ENCODE measurements at places on chromosomes 3 and 15.

- no peak for DNase-seq
These were observed 130.6 kb upstream of the SEMA6D start for GRCh38 chr15:47586653-47587224.

GRCh38 chr3:194283221-194284006 lies 67.7 kb downstream of the CPN2 start:
- DNase-seq, result no peak

GRCh38 chr15:48796930-48797329 lies 13.9 kb downstream of the CEP152 start:
- no peak for DNase-seq

- no peak for DNase-seq
These were observed 748.5 kb upstream of the CBLB start for GRCh38 chr3:106617276-106617675.

GRCh38 chr3:108415661-108416060 lies 94.7 kb downstream of the MYH15 start:
- no peak for DNase-seq

- no peak for DNase-seq
These were observed 3.7 kb downstream of the IQSEC1 start for GRCh38 chr3:13069495-13069894.

DNA sequence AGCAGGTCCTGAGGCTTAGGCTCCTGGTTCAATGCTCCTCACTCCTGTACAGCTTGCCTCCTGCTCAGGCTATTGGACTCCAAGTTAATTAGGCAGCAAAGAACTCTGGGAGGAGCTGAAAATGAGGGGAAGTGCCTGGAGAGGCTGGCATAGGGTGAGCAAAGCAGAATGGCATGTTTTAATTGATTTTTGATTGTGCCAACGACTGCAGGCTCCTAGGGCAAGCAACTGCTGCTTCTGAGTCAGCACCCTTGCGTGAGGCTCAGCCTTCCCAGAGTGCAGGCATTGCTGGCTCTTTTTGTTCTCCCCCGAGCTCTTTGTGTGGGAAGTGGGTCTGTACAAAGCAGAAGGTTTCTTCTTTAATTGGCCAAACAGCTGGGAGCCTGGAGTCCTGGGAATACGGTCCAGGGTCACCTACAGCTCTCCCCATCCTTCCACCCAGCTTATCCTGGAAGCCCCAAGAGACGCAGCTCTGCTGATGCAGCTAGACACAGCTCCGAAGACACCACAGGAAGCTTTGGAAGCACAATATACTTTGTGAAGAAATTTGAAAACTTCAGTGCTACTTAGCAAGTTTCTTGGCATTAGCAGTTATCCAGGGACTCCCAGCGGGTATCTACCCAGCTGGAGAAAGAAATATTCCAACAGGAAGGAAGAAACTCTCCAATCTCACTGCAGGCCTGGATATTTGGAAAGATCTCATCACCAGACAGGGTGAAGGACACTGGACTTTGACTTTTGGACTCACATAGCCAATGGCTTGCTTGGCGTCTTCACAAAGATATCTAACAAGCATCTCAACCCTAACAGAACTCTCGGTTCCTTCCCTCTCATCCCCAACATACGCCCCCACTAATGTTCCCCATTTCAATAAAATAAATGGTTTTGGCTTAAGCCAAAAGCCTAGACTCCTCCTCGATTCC lies 76.8 kb downstream of the BDH1 start:
- DNase-seq, result no peak

DNA sequence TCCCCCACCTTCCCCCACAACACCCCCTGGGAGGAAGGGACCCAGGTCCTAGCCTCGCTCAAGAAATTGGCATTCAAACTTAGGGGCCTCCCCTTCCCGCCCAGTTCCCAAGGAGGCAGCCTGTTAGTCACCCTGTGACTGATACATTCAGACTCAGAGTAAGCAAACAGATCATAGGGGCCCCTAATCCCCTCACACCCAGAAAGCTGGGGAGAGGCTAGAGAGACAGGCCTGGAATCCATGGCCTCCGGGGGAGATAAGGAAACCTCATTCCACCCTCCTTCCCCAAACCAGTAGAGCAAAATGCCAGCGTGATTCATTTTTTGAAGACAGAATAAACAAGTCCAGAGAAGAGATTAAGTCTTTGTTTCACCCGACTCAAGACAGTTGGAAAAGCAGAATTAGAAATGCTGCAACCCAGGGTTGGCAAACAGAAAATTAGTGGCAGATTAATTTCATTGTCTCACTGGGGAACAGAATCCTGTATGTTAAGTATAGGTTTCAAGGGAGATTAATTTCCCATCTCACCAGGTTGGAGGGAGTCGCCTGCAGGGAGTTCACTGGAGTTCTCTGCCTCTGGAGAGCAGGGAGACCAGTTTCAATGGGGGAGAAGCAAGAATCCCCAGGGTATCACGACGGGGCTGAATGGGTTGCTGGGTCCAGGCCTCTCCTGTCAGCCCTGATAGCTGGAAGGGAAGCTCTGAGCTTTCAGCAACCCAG lies 268.3 kb downstream of the UACA start:
- no peak for DNase-seq

DNA sequence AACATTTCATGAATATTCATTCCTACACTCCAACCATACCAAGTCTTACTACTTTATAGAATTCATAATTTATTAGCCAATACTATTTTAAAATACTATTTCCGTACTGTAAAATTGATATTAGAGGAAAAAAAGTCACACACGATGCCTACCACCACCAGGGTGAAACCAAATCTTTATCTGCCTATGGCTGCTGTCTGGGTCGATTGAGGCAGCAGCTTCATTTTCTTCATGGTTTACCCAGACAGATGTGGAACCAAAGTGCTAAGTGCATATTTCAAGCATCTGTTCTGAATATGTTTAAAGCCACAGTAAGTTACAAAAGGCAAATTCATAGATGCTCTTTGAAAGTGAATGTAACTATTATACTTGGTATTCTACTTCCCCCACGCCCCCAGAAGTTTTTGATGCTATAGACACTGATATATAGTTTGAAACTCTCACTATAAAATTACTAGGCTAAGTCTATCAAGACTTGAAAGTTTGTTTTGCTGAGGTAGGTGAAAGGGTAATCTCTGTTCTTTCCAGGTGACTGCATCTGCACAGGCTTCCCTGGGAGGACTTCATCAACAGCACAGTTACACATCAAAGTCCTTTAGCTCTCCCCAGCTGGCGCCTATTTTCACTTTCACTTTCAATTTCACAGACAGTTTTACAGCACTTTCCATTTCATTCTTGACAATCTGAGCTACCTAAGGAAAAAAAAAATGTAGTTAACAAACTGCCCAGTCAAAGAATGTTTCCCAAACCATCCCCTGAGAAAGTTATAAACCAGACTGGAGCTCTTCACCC lies 113.9 kb downstream of the POLQ start:
- no peak for DNase-seq

All from posterior cingulate gyrus (tissue), 11 donors.